Stimulated activated CD4-positive, alpha-beta T cell treated with anti-CD3 and anti-CD28 coated beads, Interleukin-12 subunit alpha, Interleukin-12 subunit beta, amount 100 ng/mL, for 48 hours (primary cell): ENCODE measurements at places on chromosomes 4 and X.

DNA sequence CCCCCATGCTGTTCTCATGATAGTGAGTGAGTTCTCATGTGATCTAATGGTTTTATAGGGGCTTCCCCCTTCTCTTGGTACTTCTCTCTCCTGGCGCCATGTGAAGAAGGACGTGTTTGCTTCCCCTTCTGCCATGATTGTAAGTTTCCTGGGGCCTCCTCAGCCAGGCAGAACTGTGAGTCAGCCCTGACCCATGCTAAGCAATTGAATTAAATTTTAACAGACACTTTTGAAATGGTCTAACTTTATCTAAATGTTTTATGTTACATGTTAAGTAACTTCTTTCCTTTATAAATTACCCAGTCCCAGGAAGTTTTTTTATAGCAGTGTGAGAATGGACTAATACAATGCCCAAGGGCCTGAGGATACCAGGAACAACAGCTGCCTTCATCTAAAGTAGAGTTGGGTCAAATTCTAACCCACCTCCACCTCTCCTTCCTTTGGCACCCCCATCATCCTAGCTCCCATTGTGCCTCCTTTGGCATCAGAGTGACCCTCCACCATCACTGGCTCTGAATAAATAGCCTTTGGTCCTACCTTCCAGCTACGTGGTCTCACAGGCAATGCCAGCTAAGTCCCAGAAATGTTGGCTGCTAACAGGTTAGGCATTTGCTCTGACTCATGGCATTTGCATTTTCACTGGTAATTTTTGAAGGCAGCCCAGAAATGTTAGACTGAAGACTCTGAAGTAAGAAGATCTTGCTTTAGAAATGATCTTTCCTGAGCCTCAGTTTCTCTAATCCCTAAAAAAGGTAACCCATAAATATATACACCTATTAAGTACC, 182.1 kb downstream of the MOSPD2 start:
- no peak for DNase-seq

DNA sequence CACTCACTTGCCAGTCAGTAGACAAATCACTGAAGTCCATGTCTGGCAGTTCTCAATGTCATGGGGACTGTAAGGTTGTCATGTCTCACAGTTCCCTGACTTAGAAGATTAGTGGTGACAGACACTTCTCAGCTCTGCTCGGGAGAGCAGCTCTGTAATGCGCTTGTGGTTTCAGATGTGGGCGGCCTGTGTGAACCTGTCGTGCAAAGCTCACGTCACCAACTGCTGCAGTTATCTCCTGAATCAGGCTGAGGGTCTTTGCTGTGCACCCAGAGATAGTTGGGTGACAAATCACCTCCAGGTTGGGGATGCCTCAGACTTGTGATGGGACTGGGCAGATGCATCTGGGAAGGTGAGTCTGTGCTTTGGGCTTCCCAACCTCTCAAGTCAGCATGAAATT, at the start of gene IL9R:
TSS of gene IL9R (plus strand) at position 261 of the 400 bp plus-strand sequence. CDS start at position 325, 64 bp downstream.
- peak; percentile 32 for DNase-seq

DNA sequence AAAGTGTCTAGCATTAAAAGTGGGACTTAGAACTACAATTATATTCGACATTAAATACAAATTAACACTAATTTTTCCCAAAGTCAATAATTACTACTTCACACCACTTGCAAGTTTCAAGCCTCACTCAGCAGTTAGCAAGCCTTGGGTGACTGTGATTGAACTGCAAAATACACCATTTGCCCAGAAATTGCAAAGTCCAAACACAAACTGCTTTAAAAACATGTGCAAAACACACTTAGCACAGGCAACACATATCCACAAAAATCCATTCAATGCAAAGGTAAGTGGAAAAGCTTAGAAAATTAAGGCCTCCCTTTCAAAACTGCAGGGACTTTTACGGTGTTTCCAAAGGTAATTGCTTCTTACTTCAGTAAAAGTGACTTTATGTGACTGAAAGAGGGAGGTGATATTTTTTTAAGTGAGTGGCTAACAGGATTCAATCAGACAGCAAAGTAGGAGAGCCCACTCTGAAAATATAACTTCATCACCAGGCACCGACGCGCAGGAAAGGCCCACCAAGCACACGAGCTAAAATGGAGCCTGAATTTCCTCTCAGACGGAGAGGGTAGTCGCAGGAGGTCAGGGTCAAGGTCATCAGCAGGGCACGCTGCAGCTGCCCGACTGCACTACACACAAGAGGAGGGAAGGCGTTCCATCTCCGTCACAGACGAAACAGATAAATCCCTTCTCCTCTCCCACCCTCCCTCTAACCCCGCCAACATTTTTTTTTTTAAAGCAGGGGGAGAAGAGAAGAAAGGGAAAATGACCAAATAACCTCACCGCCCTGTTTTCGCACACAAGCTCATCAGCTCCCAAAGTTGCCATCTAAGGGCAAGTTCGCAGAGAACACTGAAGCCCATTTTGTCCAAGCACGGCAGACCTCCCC, 3.1 kb downstream of the ZNF827 start:
- DNase-seq = no peak

DNA sequence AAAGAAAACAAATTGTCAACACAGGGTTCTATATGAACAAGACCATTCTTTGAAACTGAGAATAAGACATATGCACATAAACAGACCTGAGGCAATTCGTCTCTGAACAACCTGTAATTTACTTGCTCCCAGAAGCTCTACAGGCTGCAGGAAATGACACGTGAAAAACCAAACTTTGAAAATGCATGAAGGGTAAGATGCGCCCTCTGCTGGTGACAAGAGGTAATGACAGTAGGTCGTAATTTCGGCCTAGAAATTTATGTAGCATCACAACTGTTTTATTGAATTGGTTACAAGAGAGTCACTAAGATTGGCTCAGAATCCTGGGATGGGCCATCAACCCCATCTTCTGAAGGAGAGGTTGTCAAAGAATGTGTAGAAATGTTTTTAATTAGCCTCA, 276.5 kb downstream of the PPP4R3C start:
- peak; percentile 29 for DNase-seq

DNA sequence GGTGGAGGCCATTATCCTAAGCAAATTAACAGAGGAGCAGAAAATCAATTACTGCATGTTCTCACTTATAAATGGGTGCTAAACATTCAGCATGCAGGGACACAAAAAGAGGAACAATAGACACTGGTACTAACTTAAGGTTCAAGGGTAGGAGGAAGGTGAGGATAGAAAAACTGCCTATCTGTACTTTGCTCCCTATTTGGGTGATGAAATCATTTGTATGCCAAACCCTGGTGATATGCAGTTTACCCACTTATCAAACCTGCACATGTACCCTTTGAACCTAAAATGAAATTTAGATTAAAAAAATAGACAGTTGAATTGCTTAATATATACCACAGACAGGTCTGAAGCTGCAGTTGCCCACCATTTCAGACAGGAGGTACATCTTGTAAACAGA, 143.3 kb upstream of the KLHL4 start:
- DNase-seq = no peak

DNA sequence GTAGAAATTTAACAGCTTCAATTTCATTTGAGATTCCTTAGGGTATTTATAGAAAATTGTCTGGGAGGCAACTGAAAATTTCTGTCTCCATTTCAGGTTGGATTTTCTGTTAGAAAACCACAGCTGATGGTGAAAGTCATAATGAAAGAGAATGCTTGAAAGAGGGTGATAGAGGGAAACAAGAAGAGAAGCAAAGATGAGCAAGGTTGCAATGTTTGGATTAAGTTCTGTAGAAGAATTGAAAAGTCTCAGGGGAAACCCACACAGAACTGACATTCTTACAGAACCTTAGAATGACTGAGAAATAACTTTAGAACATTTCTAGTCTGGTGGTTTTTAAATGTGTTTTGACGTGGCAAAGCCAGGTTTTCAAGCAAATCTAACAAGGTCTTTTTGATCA, 14.7 kb downstream of the GBA3 start:
- no peak for DNase-seq

GRCh38 chr4:78038704-78039103, 18.4 kb upstream of the FRAS1 start:
- no peak for DNase-seq

DNA sequence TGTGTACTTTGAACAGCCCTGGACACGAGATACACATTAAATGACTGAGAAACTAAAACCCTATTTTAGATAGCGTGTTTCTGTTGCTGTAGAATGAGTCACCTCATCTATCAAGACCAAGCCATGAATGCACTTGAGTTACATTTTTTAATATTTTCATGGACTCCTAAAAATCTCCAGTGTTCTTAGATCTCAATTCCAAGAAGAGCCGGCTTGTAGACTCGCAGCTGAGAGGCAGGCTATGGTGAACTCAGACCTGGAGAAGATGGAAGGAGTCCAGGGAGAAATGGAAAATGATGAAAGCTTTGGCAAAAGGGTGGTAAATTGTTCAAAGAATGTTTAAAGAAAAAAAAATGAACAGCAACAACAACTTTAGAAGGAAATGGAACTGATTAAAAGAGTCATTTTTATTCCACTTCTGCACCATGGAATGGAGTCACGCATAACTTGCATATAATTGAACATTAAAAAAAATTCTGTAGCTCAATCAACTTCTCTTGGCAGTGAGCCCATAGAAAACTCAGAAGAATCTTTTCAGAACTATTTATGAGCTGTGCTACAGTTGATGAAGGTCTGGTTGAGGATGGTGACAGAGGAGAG, 129.8 kb downstream of the MXRA5 start:
- DNase-seq = no peak

GRCh38 chr4:109009909-109010308, 247.1 kb upstream of the ETNPPL start:
- DNase-seq = no peak

GRCh38 chrX:154348646-154349358, 25.6 kb downstream of the FLNA start:
- no peak for DNase-seq

- DNase-seq = no peak
Measured at GRCh38 chr4:2402941-2403340, 15.5 kb downstream of the ZFYVE28 start.

GRCh38 chr4:26020083-26020668, 106.2 kb downstream of the SMIM20 start:
- no peak for DNase-seq

DNA sequence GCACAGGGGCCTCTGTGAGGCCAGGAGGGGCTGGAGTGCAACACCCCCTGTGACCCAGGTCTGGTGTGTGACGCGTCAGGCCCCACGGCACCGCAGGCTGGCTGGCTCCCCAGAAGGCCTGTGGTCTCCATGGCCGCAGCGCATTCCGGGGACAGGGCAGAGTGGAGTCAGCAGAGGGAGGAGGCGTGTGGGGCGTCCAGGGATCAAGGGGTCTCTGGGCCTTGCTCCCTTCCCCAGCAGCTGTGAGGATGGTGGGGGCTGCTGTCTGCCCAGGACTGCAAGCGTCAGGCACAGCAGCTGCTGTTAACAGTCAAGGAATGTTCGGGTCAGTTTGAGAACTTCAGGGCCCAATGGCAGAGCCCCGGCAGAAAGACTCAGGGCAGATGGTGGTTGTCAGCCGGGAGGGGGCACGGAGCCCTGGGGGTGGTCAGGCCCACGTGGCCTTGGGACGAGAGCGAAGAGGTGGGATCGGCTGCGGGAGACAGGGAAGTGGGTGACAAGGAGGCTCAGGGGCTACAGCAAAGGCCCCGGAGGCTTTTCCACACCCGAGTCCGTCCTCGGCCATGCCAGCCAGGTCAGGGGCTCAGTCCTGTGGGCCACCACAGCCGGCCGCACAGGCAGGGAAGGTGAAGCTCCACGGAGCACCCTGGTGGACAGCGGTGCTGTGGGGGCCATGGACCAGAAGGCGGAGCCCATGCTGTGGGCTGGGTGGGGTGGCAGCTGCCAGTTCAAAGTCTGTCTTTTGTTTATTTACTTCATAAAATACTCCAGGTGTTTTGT, 18.3 kb downstream of the PCGF3 start:
- DNase-seq = no peak

DNA sequence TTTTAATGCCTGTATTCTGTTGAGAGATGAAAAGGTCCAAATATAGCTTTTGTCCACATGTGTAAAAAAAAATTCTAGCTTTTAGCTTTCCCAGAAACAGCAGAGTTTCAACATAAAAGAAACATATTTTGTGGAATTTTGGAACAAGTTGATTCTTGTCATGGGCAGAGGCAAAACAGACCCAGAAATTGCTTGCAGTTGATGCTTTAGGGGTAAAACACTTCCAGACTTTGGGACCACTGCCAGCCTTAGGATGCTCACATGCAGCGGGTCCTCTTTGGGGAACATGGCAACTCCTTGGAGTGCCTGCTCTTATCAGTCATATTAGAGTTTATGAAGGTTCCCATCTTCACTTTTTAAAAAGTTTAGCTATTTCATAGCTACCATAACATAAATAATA, 30.4 kb downstream of the DCLK2 start:
- DNase-seq = no peak

DNA sequence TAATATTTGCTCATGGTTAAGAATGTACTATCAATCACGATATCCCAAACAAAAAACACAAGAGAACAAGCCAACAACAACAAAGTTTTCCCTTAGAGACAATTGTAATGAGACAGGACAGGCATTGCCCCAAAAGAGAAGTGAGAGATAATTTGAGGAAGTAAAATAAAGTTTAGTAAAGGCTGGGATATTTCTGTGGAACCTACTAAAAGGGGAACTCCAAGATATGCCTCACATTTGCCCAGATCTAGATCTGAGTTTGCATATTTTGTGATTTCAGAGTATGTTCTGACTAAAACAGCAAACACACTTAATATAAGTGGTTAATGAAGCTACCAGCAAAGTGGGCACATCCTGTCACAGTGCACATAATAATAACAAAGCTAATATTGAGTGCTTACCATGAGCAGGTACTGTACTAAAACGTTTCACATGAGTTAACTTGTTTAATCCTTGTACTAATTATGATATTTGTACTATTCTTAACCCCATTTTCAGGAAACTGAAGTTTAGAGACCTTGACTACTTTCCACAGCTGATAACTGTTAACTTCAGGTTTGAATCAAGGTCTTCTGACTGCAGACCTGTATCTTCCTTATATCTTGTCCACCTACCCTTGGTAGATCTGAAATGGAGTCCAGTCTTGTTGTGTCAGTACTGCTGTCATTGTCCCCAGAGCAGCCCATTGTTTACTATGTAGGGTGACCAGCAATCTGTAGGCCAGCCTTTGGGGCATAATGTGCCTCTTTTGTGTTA, 26.0 kb upstream of the BMP2K start:
- DNase-seq = no peak

GRCh38 chrX:2462780-2463179, 38.0 kb downstream of the DHRSX start:
- DNase-seq = no peak

GRCh38 chrX:18598413-18598812, 73.5 kb downstream of the RS1 start:
- no peak for DNase-seq

- no peak for DNase-seq
Measured at GRCh38 chrX:108033890-108034289, 11.0 kb upstream of the VSIG1 start.

DNA sequence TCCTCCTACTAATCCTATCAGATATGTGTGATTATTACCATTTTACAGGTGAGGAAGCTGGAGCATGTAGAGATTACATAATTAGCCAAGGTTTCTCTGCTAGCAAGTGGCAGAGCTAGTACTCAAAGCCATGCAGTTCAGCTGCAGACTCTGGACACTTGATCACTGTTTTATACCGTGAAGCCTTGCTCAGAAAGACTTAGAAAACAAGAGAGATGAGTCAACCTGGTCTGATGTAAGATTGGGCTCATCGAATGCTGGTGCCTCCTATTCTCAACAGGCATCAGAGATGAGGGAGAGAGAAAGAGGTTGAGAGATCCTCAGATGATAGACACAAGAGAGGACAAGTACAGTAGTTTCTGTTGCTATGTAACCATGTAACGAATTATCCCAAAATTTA, 19.0 kb upstream of the PDE5A start:
- DNase-seq = no peak
